ENCODE measurements at places on chromosomes 3 and 15.

- DNase-seq: no peak
Measured at GRCh38 chr3:40321818-40322217, 12.3 kb downstream of the EIF1B start.

DNA sequence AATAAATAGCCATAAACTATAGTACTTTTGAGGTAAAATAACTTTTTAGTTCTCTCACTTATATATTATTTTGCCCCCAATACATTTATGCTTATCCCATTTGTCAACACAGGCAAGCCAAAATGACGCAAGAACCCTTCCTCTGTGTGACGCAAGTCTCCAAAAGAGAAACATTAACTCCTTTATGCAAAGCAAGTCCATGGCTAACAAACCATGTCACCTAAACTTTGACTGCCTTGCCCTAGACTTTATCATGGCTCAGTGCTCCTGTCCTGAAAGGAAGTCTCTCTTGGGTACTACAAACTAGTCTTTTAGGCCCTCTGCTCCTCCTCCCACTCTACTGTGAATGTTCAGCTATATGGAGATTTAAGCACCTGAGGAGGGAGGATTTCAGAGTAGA, 230.5 kb downstream of the UNC13C start:
- DNase-seq: no peak

DNA sequence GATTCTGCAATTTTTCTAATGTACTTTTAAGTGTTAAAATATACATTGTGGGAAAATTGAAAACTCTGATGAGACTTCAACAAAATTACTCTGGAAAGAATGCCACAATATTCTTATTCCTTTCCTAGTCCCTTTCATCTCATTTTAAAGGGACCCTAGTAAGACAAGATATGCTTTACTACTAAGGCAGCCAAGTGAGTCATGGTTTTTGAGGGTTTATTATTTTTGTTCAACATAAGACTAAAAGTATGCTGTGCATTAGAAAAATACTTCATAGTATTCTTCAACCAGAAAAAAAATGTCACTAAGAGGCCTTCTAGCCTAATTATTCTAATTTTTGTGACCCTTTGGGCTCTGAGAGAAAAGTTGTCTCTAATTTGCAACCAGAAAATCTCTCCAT, 7.4 kb downstream of the IL12A start:
- DNase-seq: no peak

DNA sequence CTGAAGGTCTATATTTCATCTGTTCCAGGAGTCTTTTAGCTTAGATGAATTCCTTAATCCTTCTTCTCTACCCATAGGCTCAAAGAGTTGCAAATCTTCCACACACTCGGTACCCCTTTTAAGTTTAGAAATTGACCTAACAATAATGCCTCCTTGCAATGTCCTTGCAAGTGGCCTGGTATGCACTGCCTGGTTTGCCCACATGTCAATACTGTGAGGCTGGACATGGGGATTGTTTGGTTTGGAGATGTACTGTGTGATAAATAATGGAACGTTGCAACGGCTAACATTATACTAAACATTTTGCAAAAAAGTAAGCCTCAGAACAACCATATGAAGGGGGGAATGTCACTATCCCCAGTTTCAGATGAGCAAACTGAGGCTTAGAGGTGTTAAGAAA, 22.4 kb upstream of the TPM1 start:
- no peak for DNase-seq

DNA sequence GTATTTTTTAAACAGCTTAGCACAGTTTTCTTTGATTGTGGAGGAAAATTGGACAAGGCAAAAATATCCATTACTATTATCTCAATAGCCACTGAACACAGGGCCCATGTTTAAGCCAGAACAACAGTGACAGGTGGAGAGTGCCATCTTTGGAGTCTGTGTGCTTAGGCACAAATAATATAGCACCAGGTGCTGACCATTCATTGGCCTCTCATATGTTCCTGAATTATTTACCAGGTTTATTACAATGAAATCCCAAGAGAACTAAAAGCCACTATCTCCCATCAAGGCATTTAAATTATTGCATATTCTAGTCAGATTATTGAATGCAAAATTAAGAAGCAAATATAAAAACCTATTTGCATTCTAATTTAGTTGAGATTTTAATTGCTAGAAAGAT, 39.6 kb downstream of the GPR156 start:
- DNase-seq: no peak

DNA sequence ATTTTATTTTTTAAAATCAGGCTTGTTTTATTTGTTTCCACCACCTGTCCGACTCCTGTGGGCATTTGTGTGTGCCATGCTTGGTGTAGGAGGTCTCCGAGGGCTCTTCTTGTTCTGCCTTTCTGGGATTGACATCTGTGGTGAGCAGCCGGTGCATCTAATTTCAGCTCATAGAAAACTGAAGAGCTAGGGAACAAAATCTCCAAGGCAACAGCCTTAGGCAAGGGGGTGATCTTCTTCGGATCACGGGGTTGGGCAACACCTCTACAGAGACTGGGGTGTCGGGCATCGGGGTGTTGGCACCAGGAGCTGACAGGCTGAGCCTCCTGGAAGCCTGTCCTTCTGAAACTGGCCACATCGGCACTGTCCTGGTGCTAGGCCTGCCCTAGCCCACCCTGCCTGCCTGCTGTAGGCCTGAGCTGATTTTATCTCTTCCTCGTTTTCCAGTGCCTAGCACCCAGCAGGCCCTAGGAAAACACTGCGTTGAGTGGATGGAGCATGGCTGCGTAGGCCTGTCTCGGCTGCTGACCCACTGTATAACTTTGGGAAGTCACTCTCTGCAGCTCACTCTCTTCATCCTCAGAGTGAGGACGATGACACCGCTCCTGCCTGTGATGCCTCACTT, 10.3 kb downstream of the CHCHD6 start:
- DNase-seq: no peak

- no peak for DNase-seq
Measured at GRCh38 chr3:120013481-120013880, 80.8 kb downstream of the GSK3B start.

DNA sequence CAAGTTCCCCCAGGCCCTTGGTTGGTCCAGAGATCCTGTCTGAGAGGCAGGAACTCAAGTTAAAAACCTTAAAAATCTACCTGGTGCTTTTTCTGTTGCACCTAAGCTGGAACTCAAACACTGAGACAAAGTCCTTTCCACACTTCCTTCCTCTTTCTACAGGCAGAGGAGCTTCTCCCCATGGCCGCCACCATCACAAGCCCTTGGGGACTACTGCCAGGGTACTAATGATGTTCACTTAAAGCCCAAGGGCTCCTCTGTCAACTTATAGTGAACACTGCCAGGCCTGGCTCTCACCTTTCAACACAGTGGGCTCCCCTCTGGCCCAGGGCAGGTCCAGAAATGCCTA, 26.0 kb downstream of the TM4SF18 start:
- no peak for DNase-seq

GRCh38 chr15:80288131-80288530, 36.1 kb upstream of the CTXND1 start:
- no peak for DNase-seq

DNA sequence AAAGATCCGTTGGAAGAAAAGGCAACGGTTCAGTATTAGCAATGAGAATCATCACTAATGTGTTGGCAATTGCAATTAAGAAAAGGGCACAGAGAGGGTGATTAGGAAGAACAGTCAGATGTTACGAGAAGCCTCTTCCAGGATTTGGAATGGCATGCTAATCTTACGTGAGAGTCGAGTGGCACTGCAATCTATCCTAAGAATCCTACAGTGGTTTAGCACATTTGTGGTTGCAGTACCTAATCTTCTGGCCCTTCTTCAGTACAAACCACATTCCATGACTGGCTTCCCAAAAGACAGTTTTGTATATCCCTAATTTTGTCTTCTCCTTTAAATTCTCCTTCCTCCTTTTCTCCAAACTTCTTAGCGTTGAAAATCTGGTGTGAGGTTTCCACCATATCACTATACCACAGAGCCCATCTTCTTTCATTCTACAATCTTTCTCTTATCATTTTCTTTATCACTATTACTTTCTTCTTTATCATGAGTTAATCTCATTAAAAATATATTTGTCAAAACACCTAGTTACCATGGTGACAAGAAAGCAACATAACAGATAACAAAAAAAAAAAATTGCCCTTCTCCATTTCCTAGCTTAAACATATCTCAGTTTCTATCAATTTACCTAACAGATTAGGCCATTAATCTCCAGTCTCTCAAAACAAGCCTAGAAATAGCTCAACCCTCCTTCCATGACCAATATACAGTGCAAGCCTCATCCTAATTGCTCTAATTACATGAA, 60.1 kb downstream of the IGSF11 start:
- no peak for DNase-seq

Measured in cerebellum (tissue), 4 donors.